ENCODE measurements at places on chromosomes 4 and X. TPM values are rescaled to one million over a fixed set of nuclear protein-coding genes. Genes with fewer than 3 reads are reported as not detected.
A peak's percentile ranks its signal among the peaks of the same experiment; 100 is the strongest.

GRCh38 chr4:123930996-123931395, 534.4 kb downstream of the SPRY1 start:
- no peak for DNase-seq

DNA sequence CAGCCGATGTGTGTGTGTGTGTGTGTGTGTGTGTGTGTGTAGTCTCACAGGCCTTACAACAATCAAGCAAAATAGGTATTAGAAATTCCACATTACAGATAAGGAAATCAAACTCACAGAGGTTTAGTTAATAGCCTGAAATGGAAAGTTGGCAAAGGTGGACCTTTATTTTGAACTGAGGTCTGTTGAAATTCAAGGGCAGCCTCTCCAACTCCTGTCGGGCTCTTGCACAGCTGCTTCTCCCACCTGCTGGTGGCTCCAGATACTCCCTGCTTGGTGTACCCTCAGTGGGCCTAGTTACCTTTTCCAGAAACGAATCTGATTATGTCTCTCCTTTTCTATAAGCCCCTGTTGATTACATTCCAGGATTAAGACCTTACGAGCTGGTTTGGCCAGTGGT, 195.9 kb downstream of the MGST2 start:
- no peak for DNase-seq

DNA sequence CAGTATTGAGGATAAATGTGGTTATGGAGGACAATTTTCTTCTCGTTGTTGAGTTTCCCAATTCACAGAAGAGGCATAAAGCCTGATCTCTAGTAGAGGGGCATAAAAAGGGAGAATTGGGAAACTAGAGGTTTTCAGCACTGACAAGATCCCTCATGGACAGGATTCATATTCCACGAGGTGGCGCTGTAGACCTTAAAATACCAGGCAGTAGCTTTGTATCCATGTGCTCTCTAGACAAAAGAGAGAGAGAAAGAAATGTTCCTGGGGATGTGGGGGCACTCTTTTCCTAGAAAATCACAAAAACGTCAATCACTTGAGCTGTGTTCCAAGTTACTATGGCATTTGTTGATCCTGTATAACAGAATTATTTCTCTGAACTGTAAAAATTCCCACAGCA, 128.3 kb downstream of the MAGEE1 start:
- no peak for DNase-seq

The ADH1B gene
- total RNA-seq: 891 TPM

GRCh38 chrX:137562096-137562495, 3.8 kb upstream of the ZIC3 start:
- DNase-seq: no peak

The UGT2B15 gene
- total RNA-seq: not detected

DNA sequence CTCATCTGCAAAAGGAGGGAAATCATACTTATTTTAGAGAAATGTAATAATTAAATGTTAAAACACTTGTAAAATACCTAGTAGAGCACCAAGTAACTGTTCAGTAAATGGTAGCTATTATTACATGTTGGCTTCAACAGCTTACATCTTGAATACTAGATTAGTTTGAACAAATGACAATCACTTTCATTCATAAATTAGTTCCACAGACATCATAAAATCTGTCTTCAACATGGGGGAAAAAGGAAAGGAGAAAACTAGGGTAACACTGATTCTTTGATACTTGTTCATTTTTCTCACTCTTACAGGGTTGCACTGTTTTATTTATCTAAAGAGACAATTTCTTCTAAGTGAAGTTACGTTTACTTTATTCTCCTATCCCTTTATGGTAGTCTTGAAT, 51.7 kb downstream of the CHM start:
- no peak for DNase-seq

The WDR17 gene
- 2.0 TPM for total RNA-seq

The MAGEA2 gene
- total RNA-seq: not detected

- no peak for DNase-seq
Observed at GRCh38 chr4:149279776-149280175, 535.9 kb downstream of the IQCM start.

- no peak for DNase-seq
Observed at GRCh38 chrX:147735364-147735763, 176.4 kb upstream of the FMR1 start.

The SPANXC gene
- not detected for total RNA-seq

DNA sequence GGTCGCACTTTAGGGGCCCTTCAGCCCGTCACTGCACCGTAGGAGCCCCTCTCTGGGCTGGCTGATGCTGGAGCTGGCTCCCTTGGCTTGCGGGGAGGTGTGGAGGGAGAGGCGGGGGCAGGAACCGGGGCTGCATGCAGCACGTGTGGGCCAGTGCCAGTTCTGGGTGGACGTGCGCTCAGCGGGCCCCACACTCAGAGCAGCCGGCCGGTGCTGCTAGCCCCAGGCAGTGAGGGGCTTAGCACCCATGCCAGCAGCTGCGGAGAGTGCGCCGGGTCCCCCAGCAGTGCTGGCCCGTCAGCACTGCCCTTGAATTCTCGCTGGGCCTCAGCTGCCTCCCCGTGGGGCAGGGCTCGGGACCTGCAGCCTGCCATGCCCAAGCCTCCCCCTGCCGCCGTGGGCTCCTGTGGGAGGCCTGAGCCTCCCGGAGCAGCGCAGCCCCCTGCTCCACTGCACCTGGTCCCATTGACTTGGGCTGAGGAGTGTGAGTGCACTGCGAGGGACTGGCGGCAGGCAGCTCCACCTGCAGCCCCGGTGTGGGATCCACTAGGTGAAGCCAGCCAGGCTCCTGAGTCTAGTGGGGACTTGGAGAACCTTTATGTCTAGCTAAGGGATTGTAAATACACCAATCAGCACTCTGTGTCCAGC, 108.8 kb upstream of the RASGEF1B start:
- DNase-seq: no peak

- no peak for DNase-seq
Observed at GRCh38 chrX:15748841-15749240, 10.8 kb downstream of the CA5B start.

The TCEAL6 gene
- total RNA-seq: 1.7 TPM

DNA sequence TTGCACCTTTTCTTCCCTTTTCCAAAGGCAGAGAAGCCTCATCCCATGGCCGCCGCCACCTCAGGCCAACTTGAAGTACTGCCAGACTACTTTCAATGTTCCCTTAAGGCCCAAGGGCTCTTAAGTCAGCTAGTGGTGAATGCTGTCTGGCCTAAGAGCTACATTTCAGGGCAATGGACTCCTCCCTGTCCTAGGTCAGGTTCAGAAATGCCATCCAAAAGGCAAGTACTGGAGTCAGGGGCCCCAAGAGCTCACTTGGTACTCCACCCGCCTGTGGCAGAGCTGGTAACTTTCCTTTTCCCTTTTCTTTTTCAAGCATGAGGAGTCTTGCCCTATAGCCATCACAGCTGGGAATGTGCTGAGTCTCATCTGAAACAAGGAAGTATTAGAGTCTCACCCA, 327.1 kb downstream of the NAP1L3 start:
- DNase-seq: no peak

The KLB gene
- 1.2 TPM for total RNA-seq

DNA sequence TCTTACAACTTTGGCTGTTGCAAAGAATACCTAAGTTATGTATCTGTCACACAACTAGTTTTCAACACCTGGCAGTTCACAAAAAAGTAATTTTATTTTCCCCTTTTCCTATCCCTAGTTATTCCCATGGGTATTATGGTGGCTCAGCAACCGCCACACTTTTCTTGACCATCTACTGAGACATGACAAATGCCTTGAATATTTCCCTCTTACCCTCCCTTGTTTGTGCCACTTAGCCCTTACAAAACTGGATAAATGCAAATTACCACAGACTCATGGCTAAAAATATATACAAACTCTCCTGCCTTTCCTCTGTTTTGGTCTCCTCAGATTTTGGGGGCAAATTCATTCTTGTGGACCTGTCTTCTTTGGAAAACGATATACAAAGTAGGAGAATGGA, 72.1 kb downstream of the AMOT start:
- DNase-seq: no peak

DNA sequence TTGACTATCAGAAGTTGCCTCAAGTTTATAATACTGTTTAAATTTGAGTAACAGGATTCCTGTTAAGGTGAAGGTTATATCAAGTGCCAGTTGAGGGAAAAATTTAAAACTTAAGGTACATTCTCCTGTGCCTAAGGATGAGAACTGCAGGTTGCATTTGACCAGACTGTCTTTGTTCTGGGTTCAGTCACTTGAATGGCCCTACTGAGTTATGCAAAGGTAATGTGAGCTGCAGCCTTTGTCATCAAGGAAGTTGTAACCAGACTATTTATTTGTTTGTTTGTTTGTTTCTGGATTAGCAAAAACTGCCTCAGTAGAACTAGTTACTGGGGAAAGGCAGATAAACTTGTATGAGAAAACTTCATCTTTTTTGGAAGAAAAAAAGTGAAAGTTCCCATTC, 131.9 kb downstream of the ATOH1 start:
- no peak for DNase-seq

GRCh38 chr4:119725688-119726330, 97.2 kb upstream of the PDE5A start:
- no peak for DNase-seq

The CTAG2 gene
- total RNA-seq: not detected

DNA sequence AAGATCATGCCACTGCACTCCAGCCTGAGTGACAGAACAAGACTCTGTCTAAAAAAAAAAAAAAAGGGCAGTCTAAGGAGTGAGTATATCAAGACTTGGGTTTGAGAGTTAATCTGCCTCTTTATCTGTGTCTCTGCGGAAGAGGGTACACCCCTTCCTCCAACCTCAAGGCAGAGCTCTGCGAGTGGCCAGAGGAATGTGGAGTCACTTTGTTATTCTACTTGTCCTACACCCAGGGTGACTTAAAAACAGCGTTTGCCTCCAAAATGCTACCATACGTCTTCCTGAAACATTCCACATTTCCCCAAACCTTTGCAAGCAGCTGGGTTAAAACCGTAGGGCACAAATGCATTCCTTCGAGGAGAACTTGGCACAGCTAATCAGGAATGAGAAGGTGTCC, 199.9 kb downstream of the SHOX start:
- peak; percentile 34 for DNase-seq

DNA sequence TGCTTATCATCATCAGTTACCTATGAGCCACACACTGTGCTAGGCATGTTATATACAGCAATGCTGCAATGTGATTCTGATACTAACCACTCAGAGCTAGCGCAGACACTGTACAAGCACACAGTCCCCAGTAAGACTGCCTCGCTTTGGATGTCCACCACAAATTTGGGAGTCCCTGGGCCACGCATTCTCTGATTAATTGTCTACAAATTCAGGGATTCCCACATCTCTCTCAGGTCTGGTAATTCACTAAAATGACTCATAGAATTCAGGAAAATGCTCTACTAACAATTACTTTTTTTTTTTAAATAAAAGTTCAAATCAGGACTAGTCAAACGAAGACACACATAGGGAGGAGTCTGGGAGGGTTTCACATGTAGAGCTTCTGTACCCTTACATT, 652.1 kb upstream of the AADAT start:
- DNase-seq: no peak

The NR3C2 gene
- total RNA-seq: 9.6 TPM

GRCh38 chr4:134510544-134510943, 309.0 kb upstream of the PABPC4L start:
- DNase-seq: no peak

- DNase-seq: no peak
Observed at GRCh38 chr4:107182347-107182746, 146.2 kb upstream of the DKK2 start.

- no peak for DNase-seq
Observed at GRCh38 chr4:12414181-12414812, 985.6 kb upstream of the HS3ST1 start.

- no peak for DNase-seq
Observed at GRCh38 chr4:130985371-130985770, 1889.4 kb downstream of the C4orf33 start.

The GLUD2 gene
- total RNA-seq: 0.98 TPM

DNA sequence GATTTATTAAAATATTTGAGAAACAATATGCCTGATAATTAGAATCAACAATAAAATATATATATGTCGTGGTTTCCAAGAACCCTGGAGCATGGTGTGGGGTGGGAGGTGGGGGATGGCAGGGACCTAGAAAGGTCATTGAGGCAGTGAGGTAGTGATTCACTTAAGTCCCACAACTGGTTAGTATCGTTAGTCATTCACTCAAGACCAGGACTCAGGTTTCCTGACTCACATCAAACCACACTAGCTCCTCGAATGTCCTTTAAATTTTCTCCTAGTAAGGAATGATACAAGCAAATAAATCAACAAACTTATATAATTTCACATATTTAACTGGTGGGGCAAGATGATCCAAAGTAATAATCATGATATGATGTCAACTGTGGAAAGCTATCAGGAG, 158.8 kb upstream of the AADAT start:
- no peak for DNase-seq

The CT83 gene
- not detected for total RNA-seq

DNA sequence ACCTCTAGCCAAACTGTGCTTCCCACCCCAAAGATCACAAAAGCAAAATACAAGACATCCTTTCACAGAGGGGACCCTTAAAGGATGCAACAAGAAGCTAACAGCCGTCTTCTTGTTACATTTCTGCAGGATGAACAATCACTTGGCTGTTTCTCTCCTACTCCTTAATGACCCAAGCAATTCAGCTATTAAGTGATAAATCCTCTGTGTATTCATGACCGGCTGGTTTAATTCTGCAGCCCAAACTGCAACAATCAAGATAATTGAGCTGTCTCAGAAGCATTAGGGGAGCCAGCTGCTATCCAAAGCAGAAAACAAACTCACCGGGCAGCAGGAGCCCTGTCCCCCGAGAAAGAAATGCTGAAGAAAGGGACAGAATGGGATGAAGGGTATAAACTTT, 85.9 kb upstream of the ACSL4 start:
- no peak for DNase-seq

DNA sequence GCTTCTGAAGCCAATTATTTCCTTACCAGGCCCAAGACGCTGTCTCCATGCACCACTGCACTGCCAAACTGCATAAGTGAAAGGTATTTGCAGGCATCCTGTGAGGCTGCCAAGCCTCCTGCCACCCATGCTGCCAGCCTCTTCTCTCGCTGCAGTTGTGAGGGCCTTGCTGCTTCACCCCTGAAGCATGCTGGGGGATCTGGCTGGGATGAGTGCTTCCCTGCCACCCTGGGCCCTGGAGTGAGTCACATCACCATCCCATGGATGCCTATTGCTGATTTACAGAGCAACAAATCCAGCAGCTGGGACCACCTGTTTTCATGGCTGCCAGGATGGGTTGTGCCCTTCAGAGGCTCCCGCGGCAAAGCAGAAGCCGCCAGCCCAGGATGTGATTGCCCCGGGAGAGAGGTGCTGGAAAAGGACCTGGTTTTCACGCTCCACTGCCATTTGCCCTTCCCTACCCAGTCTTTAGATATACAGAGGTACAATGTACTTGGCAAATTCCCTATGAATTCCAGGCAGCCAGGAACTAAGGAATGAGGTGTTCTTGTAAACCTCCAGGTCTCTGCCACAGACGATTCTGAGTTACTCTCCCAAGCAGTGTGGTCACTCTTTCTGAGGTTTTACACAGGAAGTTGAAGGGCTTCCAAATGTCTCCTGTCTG, 41.5 kb upstream of the PTCHD1 start:
- no peak for DNase-seq

- DNase-seq: no peak
Observed at GRCh38 chrX:40542208-40542607, 38.6 kb upstream of the ATP6AP2 start.

- no peak for DNase-seq
Observed at GRCh38 chr4:10253765-10254164, 137.2 kb upstream of the WDR1 start.

The MAGIX gene
- total RNA-seq: 2.2 TPM

GRCh38 chrX:136549226-136549625, 17.2 kb downstream of the VGLL1 start:
- DNase-seq: no peak

The TLR6 gene
- 8.3 TPM for total RNA-seq

The PKD2 gene
- total RNA-seq: 33.1 TPM

- no peak for DNase-seq
Observed at GRCh38 chr4:26060286-26060685, 146.3 kb downstream of the SMIM20 start.

The FGF16 gene
- not detected for total RNA-seq

All from vagina (tissue), 2 donors.